ENCODE measurements at places on chromosomes 12 and 14.

GRCh38 chr14:102831163-102831804 is 54.0 kb downstream of the TRAF3 start:
- DNase-seq: no peak

DNA sequence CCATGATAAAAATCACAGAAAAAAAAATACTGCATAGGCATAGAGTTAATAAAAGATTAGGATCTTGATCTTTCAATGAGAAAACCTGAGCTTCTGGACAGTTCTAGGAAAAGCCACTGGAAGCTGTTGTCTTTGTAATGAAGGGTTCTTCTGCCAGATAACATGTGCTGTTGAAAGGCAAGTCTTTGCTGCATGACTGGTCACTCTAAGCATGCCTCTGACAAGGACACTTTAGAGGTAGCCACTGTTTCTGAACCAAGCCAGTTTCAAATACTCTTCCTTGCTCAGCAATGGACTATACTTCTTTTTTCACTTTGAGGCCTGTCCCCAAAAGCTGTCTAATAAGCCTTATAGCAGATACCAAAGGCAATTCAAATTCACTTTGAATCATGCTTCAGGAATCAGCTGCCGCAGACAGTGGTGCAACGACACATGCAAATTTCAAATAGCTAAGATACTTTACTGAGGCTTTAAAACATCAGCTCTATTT is 70.2 kb downstream of the BTG1 start:
- DNase-seq: no peak

DNA sequence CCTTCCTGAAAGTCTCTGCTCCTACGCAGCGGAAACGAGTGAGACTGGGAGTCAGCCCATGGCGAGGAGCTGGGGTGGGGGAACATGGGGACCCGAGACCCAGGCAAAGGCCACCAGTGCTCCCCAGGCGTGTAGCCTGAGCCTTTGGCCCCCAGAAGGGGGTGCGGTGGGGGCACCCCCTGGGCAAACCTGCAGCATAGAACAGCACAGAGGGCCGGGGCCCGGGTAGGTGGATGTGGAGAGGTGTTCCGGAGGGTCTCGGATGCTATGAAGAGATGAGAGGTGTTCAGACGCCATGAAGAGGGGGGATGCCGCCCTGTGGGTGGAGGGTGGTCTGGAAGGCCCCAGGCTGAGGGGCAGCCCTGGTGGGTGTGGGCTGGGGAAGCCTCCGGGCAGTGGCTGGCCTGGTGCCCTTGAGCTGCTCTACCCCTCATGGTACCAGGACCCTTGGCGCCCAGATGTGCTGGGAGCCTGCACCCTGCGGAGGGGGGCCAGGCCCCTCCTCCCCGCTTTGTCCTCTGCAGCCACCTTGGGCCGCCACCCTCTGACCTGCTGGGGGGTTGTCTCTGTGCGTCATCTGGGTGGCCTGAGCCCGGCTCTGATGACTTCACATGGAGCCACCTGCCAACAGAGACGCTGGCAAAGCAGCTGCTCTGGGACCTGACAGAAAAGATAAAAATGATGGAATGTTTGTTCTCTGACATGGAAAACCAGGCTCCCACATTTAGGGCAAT is 83.4 kb downstream of the KIF26A start:
- DNase-seq: peak; percentile 79

DNA sequence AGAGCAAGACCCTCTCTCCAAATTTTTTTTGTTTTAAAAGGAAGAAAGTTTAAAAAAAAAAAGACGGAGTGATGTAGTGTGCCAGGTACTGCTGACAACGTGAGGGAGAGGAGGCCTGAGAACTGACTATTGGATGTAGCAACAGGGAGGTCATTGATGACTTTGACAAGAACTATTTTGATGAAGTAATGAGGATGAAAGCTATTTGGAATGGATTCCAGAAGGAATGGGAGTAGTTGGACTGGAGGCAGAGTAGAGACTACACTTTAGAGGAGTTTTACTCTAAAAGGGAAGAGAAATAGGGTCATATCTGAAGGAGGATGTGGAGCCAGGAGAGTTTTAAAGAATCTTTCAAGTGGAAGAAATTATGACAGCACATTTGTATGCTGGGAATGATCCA is 27.8 kb upstream of the SLC38A2 start:
- no peak for DNase-seq

- DNase-seq: no peak
These were observed 204.8 kb downstream of the NUAK1 start for GRCh38 chr12:105933671-105934665.

All from posterior vena cava (tissue), 2 donors.